ENCODE measurements at places on chromosomes 2 and 18. TPM values are rescaled to one million over a fixed set of nuclear protein-coding genes. Genes with fewer than 3 reads are reported as not detected.

GRCh38 chr2:168660870-168661862 lies 141.3 kb upstream of the NOSTRIN start:
- no peak for DNase-seq

DNA sequence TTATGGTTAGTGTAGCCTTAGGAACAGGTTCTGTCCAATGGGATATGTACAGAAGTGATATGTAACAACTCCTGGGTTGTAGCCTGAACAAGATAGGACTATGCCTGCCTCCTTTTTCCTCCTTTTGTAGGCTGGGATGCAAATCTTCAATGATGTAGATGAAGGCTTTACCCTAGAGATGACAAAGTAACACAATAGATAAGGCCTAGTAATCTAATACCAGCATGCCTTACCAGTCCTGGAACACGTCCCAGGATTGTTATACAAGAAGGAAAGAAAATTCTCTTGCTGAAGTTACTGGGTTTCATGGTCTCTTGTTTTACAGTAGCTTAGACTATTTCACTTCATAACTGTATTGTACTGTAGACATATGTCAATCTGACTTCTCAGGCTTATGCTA lies 192.1 kb downstream of the OTX1 start:
- DNase-seq: no peak

DNA sequence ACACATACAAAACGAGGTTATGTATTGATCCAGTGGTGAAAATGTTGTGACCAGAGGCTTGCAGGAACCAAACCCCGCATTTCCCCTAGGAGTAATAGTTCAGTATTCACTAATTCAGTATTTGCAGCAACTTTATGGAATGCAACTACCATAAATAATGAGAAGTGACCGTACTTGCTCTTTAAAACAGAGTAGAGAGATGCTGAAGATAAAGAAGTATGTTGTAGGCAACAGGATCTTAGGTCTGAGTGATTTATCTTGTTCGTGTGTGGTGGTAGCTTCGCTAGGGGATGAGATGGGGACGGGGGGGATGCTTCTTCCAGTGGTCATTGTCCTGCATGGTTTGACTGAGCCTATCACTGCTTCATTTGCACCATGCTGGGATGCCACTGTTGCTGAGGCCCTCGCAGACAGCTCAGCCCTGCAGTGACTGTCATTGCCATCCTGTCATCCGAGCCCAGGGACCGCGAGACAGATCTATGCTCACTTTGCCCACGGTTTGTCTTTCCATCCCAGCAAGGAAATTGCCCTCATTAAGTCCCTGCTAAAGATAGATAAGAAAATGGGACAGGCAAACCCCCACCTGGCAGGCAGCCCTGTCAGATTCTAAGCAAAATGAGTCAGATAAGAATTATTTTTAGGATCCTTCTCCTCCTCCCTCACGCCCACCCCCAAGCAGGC lies 181.3 kb downstream of the CTIF start:
- no peak for DNase-seq

DNA sequence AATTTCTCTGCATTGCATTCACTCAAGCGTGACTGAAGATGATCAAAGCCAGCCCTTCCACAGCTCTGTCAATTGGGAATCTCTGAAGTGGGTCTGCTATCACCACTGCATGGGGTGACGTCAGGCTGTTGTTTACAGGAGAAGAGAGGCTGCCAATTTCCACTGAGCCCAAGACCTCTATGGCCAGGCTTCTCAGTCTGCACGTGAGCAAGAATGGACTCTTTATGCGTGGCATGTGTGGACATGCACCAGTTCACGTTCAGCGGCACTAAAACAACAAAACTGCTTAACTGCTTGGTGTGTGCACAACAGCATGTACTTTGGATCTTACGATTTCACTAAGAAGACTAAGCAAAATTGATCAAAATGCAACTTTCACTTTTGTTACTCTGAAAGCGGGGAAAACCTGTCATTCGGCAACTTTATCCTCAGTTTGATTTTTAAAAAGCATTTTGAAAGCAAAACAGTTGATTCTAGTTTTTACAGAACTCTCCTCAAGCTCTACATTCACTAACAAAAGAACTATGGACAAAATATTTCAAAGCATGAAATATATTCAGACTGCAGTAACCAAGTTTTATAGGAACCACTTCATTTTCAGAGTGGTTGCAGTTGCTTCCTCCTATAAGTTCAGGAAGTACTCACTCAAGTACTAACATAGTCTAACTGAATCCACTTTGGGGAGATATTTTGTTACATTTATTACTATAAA lies 77.0 kb upstream of the SERTAD2 start:
- peak; percentile 82 for DNase-seq

GRCh38 chr2:144935736-144936135 lies 415.8 kb upstream of the ZEB2 start:
- DNase-seq: no peak

GRCh38 chr18:23115683-23116096 lies 19.6 kb upstream of the CABLES1 start:
- no peak for DNase-seq

DNA sequence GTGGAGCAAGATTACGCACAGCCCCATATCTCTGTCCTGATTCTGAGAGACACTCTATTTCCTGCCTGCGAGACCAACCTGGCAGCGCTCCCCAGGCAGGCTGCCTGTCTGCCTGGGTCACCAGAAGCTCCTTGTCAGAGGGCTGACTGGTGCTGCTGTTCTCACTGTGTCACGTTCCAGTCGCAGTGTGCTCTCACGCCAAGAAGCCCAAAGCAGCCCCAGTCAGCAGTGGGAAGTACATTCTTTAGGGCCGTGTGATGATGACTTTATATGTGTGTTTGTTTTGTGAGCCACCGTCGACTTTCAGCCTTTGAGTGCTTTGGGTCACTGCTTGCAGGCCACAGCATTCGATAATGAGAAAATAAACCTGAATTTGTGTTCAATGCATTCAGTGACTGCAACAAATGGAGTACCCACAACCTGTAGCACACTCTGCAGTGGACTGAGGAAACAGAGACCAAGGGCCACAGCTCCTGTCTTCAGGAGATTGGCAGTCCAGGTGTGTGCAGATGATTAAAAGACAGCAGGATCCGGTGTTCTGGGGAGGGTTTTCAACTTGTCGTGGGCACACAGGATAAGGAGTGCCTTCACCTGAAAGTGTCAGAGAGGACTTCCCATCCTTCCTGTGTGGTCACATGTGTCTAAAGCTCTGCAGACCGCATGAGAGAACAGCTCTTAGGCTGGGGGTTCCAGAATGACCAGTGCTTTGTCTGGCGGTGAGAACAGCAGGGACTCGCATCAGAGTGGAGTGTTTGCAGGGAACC lies 4.8 kb downstream of the TNFRSF11A start:
- DNase-seq: no peak

DNA sequence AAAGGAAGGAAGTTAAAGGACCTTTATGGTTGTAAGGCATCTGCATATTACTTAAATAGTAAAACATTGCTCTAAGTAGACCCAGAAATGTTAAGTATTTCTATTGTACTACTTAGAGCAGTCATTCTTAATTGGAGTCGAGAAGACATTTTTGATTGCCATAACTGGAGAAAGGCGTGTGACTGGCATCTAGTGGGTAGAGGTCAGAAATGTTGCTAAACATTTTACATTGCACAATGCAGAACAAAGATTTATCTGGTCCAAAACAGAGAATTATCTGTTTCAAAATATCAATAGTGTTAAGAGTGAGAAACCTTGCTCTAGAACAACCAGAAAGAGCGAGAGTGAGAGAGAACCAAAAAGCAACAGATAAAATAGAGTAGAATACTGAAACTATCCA lies 23.3 kb upstream of the ROCK1 start:
- no peak for DNase-seq

DNA sequence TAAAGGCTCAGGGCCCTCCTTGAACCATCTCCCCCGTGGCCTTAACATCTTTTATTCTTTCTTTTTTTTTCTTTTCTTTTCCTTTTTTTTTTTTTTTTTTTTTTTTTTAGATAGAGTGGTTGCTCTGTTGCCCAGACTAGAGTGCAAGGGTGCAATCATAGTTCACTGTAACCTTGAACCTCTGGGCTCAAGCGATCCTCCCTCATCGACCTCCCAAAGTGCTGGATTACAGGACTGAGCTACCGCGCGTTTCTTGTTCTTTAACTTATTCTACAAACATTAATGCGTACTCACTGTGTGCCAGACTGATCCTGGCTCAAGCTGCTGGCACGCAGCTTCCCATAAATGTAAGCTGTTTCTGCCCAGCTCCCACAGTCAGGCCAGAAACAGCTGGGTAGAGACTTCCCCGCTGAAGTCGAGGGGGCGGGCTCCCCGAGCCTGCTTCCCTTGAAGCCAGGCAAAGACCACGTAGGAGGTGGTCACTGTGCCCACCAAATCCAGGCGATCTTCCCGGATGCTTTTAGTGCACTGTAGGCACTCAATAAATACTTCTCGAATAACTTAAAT lies 29.2 kb upstream of the ATP6V1B1 start:
- DNase-seq: no peak

GRCh38 chr18:46445522-46446313 lies 211.3 kb downstream of the LOXHD1 start:
- DNase-seq: no peak

GRCh38 chr2:18408638-18409037 lies 151.8 kb downstream of the RDH14 start:
- no peak for DNase-seq

GRCh38 chr2:156341452-156342253 lies 9.1 kb upstream of the NR4A2 start:
- DNase-seq: peak; percentile 92

DNA sequence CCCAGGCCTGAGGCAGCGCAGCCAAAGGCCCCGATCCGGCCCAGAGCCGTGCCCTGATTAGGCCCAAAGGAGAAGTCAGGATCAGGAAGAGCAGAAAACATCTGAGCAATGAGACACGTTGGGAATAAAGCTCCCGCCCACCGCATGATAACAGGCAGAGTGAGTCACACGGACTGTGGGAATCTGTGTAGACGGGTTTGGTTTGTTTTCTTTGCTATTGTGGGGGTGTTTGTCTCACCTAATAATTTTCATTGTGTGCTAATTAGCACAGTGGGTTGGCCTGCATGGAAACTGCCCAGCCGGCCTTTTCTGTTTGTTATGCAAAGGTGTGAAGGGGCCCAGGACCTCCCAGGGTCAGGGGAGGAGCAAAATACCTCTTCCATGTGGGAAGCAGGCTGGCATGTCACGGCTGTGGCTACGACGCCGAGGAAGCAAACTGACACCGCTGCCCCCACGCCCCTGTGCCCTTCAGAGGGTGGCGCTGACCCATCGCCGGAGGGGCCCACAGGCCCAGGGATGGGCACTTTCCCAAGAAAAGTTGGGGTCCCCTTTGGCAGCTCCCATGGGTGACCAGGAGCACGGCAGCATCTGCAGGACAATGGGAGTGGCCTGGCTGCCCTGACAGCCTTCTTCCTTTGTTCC lies 68.4 kb upstream of the CTDP1 start:
- no peak for DNase-seq

DNA sequence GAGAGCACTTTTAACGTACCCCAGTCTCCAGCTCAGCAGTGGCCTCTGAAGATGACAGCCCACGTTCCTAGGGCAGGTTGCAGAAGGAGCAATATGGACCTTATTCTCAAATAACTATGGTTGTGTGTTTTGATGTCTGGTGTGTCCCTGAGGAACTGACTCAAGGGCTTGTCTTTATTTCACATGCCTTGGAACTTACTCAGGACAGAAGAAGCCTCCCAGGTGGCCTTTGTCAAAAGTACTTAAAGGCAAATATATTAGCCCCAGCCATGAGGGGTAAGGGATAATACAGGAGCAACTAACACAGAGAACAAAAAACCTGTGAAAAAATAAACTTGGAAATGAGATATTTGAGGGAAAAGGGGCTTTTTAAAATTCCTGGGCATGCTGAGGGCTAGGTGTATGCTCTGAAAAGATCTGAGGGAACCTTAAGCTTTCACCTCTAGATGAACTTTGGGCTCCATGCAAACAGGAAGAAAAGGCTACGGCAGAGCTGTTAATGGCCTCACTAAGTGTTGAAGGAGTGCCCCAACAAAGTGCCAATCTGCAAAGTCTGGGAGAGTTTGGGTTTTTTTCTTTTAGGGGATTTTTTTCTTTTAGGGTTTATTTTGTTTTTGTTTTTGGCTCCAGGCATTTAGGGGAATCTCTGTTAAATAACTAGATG lies 40.3 kb downstream of the SRBD1 start:
- no peak for DNase-seq

- DNase-seq: no peak
Measured at GRCh38 chr18:13540477-13541182, 185.7 kb downstream of the FAM210A start.

- no peak for DNase-seq
Measured at GRCh38 chr2:599601-600000, 77.6 kb downstream of the TMEM18 start.

GRCh38 chr2:86336675-86337243 lies 667 bp downstream of the REEP1 start:
- no peak for DNase-seq

DNA sequence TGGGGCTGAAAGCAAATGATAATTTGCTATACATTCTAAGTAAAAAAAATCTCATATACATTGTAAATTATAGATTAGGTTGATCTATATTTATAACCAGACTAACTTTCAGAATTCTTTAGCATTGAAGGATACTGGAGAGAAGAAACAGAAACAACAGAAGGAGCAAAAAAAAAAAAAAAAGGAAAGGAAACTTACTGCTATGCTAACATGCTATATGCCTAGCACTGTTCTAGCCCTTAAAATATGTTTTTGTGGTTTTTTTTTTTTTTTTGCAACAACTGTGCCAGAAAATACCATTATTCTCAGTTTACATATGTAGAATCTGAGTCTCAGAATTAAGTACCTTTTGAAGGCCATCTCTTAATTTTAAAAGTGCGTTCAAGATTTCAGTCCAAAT lies 204.9 kb upstream of the MC4R start:
- DNase-seq: no peak

- no peak for DNase-seq
Measured at GRCh38 chr2:234514873-234515638, 18.2 kb upstream of the ARL4C start.

- DNase-seq: no peak
Measured at GRCh38 chr2:48268671-48269070, 261.3 kb upstream of the STON1 start.

GRCh38 chr2:56590611-56591010 lies 406.8 kb downstream of the CCDC85A start:
- DNase-seq: no peak

DNA sequence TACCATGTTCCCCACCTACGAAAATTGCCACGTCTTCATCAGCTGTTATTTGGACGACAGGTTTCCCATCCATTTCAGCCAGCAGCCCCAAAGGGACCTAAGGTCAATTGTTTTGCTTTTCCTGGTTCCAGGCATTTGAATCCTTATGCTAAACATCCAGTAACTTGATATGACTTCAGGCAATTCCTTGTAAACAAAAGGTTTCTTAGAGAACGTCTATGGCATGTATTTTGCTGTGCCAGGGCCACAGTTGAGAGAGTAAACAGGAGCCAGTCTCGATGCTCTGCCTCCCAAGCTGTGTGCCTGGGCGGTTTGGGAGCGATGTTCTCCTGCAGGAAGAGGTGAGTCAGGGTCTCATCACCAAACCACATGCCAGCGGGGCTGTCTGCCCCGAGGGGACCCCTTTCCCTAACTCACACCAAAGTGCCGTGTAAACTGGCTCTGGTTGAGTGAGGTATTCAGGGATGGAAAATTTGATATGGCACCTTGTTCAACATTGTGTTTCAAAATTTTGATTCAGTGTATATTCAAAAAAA lies 12.9 kb upstream of the MC5R start:
- DNase-seq: no peak

GRCh38 chr2:6887751-6888192 lies 10.2 kb downstream of the RSAD2 start:
- no peak for DNase-seq

GRCh38 chr2:124035001-124035400 lies 9.9 kb downstream of the CNTNAP5 start:
- no peak for DNase-seq

COLEC11 gene
- 5.0 TPM for polyA plus RNA-seq

HSBP1L1 gene
- 24.5 TPM for polyA plus RNA-seq

LGALSL gene
- polyA plus RNA-seq: 85.9 TPM

UGT1A10 gene
- polyA plus RNA-seq: not detected

TLX2 gene
- not detected for polyA plus RNA-seq

SLC19A3 gene
- polyA plus RNA-seq: 32.3 TPM

ALKAL2 gene
- polyA plus RNA-seq: 12.6 TPM
